Left renal pelvis (tissue), 4 donors: ENCODE measurements at places on chromosomes 12 and 14. TPM values are rescaled to one million over a fixed set of nuclear protein-coding genes. Genes with fewer than 3 reads are reported as not detected.

Gene HPD
- polyA plus RNA-seq = 4.2 TPM

DNA sequence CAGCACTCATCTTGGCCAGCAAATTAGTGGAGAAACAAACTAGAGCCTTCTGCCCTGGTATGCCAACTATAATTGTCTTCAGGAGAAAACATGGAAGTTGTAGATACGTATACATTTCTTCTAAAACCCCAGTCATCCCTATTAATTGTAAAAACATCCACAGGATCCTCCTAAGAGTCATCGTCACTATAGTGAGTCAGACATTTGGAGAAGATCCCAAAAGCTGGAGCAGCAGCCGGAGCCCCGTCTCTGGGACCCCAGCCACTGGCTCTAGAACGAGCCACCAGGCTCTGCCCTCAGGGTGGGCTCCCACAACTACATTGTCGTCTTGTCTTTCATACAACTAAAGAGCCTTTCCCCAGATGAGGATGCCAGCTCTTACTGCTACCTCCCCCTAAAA lies 15.5 kb downstream of the PRKAB1 start:
- no peak for DNase-seq

Gene MMP19
- 1.1 TPM for polyA plus RNA-seq

DNA sequence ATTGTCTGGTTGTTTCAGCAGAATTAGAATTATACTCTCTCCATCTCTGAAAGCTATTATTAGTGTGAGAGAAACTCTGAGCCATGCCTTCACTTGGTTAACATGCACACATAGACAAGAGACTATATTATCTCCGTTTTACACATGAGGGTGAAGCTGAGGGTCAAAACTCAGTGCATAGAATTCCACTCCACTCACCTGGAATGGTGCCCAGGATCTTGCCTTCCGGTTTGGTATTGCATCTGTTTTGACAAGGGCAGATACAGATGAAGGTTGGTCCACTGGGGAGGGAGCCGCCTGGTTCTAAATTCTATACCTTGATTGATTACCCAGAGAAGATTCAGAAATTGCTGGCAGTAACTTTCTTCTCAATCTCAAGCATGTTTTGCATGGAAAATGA lies 149.5 kb upstream of the PELI2 start:
- DNase-seq = no peak

Gene CCDC175
- polyA plus RNA-seq = 0.66 TPM

Gene KLHDC1
- 6.9 TPM for polyA plus RNA-seq

- DNase-seq = no peak
These were observed 107.8 kb downstream of the DUSP6 start for GRCh38 chr12:89244536-89244935.

GRCh38 chr14:36313206-36313605 lies 7.2 kb downstream of the MBIP start:
- DNase-seq = no peak

DNA sequence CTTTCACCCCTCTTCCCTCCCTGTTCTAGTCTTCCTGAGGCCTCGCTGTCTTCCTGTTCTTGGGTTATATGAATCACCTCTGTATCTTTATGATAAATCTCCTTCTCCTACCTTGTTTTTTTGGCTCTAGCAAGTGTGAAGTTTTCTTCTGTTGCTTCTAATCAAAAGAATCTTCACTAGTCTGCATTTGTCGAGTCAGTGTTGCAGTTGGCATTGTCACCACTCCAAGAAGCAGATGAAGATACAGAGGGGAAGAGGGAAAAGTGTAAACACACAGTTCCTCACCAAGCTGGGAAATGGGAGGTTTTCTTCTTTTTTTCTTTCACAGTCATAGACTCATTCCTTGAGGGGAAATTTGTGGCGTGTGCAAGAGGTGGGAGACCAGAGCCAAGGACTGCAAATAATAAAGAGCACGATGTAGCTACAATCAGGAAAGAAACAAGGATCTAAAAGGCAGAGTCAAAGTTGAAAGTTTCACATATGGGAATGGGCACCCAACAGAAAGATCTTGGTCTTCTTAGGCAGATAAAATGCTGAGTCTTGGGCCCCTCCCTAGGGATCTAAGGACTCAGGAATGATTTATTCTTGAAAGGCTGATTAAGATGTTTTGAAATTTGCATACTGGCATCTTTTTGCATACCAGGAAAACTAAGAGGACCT lies 22.2 kb upstream of the PRICKLE1 start:
- no peak for DNase-seq

GRCh38 chr12:3149515-3150307 lies 72.5 kb downstream of the TSPAN9 start:
- DNase-seq = no peak

Gene INHBE
- polyA plus RNA-seq = 0.36 TPM

- DNase-seq = no peak
These were observed 48.0 kb upstream of the RIMBP2 start for GRCh38 chr12:130764073-130764472.

DNA sequence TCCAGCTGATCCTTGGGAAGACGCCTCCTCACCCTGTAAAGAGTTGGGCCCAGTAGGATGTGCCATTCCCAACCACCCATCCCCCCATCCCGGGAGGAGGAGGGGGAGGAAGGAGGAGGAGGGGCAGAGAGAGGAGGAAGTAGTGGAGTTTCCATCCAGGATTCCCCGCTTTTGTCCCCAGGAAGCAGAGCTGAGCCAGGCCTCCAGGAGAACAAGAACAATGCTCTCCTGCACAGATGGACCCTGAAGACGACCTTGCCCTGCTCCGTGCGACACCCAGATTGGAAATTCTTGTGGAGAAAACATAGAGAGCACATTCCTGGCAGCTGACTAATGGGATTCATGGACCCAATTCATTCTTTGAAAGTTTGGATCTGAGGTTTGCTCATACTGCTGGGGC lies 132.3 kb upstream of the CRY1 start:
- DNase-seq = no peak

Gene NPFF
- polyA plus RNA-seq = not detected

DNA sequence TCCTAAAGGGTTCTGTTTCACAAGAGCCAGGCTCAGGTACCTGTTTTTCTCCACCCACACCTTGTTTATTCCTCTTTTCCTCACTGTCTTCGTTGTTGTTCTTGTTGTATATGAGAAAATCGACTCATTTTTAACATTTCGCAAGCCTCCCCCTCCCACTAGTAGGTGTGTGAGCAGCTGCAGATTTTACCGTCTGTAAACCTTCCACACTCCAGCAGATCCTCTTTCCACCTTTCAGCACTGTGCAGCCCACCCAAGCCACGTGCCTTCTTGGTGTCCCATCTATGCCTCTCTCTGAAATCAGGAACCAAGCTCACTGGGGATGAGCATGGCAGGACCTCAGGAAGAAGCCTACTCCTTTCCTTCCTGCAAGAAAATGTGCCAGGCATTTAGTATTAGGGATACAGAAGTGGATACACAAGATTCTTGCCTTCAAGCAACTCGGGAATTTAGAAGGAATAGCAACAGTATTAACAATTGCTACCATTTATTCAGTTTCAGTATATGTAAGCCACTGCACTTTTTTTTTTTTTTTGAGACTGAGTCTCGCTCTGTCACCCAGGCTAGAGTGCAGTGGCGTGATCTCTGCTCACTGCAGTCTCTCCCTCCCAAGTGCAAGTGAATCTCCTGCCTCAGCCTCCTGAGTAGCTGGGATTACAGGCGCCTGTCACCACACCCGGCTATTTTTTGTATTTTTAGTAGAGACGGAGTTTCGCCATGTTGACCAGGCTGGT lies 113.6 kb downstream of the CHST11 start:
- DNase-seq = no peak

- no peak for DNase-seq
These were observed 301.7 kb downstream of the GALC start for GRCh38 chr14:87691042-87691881.

DNA sequence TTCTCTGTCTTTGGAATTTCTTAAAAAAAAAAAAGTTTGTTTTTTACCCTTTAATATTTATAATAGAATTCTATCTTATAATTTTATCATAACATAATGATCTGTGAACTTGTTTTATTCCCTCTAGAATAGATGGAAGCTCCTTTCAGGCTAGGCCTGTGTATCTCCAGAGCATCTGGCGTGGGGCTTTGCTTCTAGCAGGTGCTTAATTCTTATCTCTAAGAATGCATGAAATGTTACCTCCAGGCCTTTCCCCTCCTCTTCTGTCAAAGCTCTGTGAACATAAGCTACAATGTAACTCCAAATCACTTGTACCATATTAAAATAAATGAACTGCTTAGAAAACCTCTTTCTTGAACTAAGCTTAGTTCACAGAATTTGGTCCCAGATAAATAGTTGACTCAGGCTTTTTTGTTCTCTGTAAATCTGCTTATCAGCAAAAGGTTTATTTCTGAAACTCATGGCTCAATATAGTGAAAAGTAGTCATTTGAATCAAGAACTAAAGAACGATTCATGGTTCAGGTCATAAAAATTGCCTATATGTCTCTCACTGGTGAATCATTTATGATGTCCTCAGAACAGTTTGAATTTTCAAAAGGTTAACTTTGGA lies 407.1 kb downstream of the TRHDE start:
- no peak for DNase-seq

DNA sequence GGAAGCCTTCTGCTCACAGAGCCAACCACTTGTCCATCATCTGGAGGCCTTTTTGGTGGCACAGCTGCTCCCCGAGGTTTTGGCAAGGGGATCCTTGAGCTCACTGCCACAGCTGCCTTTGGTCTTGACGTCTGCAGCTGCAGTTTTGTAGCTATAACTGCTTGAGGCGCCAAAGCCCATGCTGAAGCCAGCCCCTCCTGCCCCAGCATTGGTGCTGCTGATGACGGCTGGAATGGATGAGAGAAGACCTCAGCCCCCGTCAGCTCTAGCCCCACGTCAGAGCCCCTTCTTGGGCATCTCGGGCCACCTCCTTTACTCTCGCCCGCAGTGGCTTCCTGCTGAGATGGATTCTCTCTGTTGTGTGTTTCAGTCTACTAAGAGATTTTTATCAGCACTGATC lies 12.3 kb upstream of the KRT74 start:
- no peak for DNase-seq

- DNase-seq = no peak
These were observed 64.7 kb upstream of the CISTR start for GRCh38 chr12:53816360-53817020.

Gene SLC25A21
- 2.6 TPM for polyA plus RNA-seq

GRCh38 chr14:100212476-100213333 lies 26.2 kb upstream of the YY1 start:
- DNase-seq = no peak

Gene SERPINA9
- not detected for polyA plus RNA-seq

DNA sequence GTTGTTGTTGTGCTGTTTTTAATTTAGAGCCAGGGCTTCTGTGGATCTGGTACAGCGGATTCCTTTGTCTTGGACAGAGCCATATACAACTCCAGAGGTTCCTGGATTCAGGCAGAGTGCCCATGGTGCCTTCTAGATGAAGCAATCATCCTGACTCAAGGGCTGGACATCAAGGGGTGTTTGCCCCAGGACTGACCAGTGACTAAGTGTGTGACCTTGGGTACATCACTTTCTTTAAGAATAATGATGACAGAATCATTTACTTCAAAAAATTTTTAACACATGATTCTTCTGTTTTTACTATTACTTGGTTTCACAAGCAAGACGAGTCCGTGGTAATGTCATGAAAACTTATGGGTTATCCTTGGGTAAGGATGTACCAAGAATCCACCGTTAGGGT lies 397.3 kb downstream of the ZFP36L1 start:
- DNase-seq = no peak

- DNase-seq = no peak
These were observed 32.1 kb downstream of the SPATA7 start for GRCh38 chr14:88417594-88417993.

DNA sequence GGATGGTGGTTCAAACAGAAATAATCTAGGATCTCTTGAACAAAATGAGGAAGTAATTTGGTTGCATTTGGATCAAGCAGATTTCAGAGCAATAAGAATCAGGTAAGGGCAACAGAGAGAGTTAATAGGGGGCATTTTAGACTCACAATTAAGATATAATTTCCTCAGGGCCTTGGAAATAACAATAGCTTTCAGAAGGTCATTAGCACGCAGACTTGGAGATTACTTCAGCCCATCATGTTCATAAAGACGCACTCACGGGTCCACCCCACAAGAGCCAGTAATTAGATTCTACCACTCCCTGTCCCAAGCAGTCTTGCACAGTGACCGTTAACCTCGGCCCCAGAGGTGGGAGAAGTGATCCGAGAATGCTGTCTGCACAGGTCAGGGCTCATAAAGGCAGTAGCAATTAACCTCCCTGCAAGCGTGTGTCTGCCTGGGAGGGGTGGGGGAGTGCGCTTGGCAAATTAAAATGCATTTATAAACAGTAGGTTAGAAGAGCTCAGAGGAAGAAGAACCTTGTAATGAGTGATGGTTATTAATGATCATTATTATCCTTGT lies 125.7 kb upstream of the CCDC196 start:
- DNase-seq = no peak

DNA sequence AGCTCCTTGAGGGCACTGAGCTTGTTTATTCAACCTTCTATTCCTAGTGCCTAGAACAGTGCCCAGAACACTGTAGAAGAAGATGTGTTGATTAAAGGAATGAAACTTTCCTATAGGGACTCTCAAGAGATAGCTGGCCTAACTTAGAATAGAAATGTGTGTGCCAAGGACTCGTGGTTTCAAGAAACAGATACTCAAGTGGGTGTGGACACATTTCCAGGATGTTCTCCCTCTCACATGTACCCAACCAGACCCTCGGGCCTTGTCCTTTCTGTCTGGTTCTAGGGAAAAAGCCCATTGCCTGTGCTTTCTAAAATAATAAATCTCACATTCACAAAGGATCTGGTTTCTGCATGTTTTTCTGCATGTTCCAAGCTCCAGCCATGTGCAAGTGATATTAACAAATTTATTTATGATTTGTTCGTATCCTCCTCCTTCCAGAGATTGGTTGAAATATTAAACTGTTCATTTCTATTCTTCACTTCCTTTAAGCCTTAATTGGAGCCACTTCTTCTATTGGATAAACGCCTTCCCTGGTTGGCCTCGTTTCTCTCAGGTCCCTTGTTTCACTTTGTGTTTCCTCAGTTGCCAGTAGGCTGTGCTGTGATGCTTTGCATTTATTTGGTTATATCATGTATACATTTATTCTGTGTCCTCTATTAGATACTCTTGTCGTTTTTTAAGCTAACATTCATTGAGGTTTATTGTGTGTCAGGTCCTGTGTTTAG lies 89.8 kb downstream of the CRADD start:
- DNase-seq = no peak
